ENCODE measurements at places on chromosomes 16 and 17.

DNA sequence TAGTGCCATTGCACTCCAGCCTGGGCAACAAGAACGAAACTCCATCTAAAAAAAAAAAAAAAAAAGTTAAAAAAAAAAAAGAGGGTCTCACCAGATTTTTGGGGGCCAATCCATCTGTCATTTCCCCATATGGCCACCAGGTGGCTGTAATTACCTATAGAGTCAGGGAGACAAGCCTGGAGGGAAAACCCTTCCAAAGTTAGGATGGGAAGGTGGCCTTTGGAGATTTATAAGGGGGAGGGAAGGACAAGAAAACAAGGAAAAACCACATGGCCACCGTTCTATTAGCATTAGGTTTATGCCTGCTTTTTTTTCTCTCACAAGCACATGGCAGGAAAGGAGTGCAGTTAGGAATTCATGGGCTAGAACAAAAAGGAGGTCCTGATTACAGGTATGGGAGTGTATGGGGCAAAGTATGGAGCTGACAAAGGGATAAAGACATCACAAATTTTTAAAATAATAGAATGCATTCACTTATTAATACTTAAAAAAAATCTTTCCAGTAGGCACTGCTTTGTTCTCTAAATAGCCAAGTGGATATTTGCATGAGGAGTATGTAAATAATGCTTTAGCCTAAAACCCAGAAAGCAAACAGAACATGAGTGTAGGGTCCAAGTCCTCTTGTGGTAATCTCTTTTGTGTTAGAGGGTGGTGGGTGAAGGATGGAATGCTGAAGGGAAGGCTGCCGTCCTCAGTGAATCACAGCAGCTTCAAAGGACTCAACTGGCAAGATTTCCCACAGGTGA is 5.1 kb downstream of the CYB5D1 start:
- DNase-seq = no peak

GRCh38 chr17:10172241-10172741 is 26.1 kb downstream of the GAS7 start:
- DNase-seq = no peak

GRCh38 chr17:10729334-10730193 is at the start of gene TMEM220:
TMEM220 (minus strand) TSS chr17:10730023; CDS start chr17:10729851, 172 bp downstream.
- DNase-seq = peak; percentile 31

- no peak for DNase-seq
These were observed 30.7 kb downstream of the PIEZO1 start for GRCh38 chr16:88754109-88754911.

GRCh38 chr16:16017812-16018211 is 68.4 kb downstream of the ABCC1 start:
- DNase-seq = no peak

- no peak for DNase-seq
These were observed 266.9 kb upstream of the DYNLRB2 start for GRCh38 chr16:80273635-80274538.

GRCh38 chr17:44844390-44844830 is 3.3 kb upstream of the HIGD1B start:
- DNase-seq = no peak

GRCh38 chr16:14362774-14363371 is 267.2 kb downstream of the PARN start:
- no peak for DNase-seq

DNA sequence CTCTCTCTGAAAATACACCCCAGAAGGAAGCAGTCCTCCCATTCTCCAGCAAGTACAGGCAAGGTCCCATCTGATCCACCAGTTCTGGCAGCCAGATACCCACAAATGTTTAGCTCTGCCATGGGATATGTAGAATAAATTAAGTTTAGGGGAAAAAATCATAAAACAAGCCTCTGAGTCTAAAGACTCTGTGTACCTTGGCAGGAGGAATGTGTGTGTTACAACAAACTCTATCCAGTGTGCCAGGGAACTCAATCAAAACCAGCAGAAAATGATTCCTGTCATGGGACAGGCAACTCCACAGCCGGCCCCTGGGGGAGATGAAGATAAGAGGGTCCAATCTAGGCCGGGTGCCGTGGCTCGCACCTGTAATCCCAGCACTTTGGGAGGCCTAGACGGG is 73.4 kb downstream of the MRM3 start:
- no peak for DNase-seq

- no peak for DNase-seq
These were observed 10.1 kb downstream of the MRM1 start for GRCh38 chr17:36611345-36612072.

- no peak for DNase-seq
These were observed 5.0 kb downstream of the ARMC7 start for GRCh38 chr17:75114552-75115314.

DNA sequence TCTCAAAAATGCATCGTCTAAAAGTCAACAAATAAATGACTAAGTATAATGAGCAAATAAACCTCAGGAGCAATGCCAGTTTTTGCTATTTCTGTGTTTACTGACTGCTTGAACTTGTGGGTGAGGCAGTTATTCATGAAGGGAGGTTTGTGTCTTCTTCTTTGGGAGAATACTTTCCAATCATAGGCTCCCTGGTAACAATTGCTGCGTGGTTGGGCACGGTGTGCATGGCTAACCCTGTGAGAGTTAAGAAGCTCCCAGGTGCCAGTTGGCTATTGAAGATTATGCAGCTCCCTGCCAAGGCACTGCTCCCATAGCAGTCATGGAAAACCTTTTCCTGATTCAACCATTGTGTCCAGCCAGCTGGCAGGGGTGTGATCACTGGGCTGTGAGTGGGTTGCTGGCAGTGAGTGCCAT is 775.9 kb upstream of the GOT2 start:
- no peak for DNase-seq

DNA sequence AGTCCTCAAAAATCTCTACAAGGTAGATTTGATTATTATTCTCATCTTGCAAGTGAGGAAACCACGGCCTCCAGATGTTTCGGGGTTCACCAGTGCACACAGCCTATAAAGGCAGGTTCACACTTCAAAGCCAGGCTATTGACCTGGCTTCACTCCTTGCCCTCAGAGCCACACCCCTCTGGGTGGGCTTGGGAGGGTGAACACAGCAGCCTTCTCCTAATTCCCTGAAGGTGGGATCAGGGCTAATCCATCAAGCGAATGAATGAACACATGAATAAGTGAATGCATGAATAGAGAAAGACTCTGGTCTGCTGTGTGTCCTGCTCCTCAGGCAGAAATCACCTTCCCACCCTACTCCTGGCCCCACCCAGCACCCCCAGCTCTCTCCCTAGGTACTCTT is 139.0 kb downstream of the CYLD start:
- no peak for DNase-seq

GRCh38 chr16:89143201-89143741 is 28.3 kb upstream of the CDH15 start:
- DNase-seq = no peak

DNA sequence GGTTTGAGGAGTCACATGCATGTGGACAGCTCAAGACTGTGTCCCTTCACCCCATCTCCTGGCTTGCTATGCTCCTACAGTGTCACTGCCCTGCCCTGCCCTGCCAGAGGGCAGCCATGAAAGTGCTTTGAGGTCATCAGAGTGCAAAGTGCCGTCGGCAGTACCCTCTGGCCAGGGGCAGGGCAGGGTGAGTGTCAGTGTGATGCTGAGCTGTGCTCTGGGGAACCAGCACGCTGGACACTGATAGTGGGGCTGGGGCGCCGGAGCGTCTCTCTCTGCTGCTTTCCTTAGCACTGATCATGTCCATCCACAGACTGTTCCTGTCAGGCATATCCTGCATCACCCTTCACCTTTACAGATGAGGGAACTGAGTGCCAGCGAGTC is 1.6 kb upstream of the SPATA32 start:
- DNase-seq = no peak

- DNase-seq = no peak
These were observed 25.7 kb downstream of the TRPV2 start for GRCh38 chr17:16440901-16441629.

GRCh38 chr16:88778271-88778525 is 6.8 kb downstream of the PIEZO1 start:
- DNase-seq = no peak

DNA sequence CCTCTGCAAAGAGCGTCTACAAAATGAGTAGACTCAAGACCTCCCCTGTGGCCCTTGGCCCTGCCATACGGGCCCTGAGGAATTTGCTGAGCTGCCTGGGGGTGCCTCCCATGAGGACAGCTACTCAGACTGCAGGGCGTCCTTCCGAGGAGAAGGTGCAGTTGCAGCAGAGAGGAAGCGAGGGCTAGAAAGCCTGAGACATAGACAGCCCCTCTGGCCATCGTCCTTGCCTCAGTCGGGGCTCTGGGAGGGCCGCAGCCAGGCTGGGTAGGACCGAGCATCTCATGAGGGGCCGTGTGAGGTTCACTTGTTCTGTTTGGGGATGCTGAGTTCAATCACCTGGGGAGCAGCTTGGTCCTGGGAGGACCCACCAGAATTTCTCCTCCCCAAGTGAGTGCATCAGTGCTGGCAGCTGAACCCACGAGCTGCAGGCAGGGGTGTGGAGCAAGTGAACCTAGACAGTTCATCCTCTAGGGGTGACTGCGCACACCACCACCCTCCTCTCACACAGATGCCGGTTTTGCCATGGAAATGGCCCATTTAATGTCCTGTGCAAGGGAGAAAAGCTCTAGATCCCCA is 20.3 kb downstream of the RAB11FIP4 start:
- DNase-seq = no peak

DNA sequence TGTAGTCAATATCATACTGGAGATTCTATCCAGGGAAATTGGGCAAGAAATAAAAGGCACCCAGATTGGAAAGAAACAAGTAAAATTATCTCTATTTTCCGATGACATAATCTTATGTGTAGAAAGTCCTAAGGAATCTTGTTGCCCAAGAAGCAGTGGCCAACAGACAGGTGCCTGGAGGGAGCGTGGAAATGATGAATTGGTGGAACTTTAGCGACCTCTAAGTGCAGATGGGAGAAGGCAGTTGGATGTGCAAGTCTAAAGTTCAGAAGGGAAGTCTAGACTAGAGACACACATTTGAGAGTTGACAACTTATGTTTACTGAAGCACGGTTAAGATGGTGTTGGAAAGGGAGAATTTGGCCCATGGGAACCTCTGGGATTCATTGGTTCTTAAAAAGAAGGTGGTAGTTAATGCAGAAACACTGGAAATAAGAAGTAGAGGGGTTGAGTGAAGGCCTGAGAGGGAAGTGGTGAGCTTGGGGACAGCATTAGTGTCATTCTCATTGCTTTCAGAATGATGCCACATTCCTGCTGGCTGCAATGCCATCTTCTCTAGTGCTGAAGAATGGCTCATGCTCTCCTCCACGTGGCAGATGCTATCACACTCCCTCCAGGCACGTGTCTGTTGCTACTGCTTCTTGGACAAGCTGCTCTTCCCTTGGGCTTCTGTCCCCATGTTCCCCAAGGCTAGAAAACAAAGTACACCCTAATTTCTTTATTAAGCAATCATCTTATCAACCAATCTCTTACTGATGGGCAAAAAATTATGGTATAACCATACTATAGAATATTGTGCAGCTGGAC is 24.0 kb downstream of the TAT start:
- DNase-seq = no peak

All from smooth muscle cell of the brain vasculature (primary cell).